Astrocyte of the cerebellum (primary cell): ENCODE measurements at places on chromosomes 7 and 10.

- no peak for DNase-seq
These were observed 138.1 kb downstream of the ADAM22 start for GRCh38 chr7:88071994-88072714.

GRCh38 chr10:5540080-5540479 lies 15.3 kb downstream of the CALML3 start:
- no peak for DNase-seq

DNA sequence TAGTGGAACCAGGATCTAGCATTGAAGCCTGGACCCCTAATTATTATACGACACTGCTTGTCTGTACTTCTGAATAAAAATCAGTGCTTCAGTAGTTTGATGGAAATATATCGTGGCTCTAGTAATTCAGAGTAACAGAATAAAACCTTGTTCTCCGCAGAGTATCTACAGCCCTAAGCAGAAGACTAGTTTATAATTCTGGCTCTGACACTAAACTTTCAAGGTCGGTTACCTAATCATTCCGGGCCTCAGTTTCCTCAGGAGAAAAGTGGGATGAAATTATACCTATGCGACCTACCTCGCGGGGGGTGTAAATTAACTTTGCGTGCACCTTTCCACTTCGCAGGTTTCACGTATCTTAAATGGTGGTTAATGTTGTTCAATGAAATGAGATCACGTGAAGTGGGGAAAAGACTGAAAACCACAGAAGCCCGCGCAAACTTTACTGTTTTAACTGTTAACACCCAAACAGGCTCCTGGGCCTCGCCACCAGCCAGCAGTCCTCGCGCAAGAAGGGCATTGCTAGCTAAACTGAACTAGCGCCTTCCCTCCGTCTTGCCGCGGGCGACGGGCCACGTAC lies 615 bp downstream of the THAP5 start:
- peak; percentile 4 for DNase-seq

GRCh38 chr7:155395176-155395797 lies 62.6 kb upstream of the EN2 start:
- no peak for DNase-seq

- no peak for DNase-seq
These were observed 634 bp upstream of the OR9A4 start for GRCh38 chr7:141915565-141915964.
